H9 (cell line): ENCODE measurements at places on chromosomes 4 and X. TPM values are rescaled to one million over a fixed set of nuclear protein-coding genes. Genes with fewer than 3 reads are reported as not detected.

DNA sequence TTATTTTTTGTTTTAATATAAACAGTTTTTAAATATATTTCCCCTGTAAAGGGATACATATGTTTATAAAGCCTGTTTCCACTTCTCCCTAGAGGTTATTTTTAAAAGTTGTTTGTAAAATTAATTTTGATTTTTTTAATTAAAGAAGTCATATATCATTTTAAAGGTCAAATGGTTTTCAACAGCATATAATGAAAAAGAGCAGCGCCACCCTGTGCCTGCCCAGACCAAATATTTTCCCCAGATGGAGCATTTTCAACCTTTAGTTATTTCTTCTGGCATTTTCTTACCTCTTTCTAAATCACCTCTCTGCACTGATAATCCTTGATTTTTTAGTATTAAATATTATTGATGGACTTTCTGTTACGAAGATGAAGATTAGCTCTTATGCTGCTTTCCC lies 21.0 kb downstream of the MSX1 start:
- DNase-seq: no peak

The S100P gene
- total RNA-seq: not detected in 2 replicates

The MAGEA2 gene
- total RNA-seq: 0.13 and 0.22 TPM in 2 replicates

- no peak for DNase-seq
Observed at GRCh38 chrX:54407266-54407665, 32.9 kb upstream of the TSR2 start.

DNA sequence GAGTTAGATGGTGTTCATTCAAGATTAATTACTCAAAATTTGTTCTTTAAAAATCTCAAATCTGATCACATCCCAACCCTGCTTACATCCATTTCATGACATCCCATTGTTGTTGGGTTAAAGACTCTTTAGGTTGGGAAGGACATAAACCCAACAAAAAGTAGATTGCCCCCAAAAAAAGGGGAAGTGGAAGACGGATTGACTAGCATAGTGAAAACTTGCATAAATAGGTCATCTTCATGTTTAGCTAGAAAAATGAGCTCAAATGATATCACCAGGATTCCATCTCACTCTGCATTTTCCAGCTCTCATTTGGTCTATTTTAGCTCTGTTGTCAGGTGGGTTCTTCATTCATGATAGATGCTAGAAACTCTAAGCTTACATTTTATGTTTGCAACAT lies 18.5 kb upstream of the TET2 start:
- DNase-seq: no peak

DNA sequence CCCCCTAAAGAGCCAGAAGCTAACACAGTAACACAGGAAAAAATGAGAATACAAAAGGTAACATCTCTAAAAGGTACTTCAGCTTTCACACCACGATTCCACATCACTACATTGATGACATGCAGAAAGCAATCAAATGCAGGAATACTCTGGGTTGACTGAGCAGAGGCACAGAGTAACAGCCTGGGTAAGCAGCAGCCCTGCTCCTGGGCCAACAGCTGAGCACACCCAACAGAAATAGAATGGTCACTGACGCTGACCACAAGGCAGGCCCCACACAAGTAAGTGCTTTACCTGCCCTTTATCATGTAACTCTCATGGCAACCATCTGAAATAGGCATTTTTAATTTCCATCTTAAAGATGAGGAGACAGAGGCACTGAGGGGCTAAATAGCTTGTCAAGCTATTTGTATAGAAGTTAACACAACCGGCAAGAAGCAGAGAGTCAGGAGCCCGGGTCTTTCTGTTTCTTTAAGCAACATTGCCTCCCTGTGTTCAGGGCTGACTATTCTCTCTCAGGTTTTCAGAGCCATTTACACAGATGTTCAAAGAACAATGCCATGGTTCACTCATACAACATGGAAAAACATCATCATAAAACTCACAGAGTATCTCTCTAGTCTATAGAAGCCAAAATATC lies 168.9 kb downstream of the ZNF674 start:
- peak; percentile 56 for DNase-seq

The KIF4A gene
- 41.4 and 41.8 TPM in 2 replicates for total RNA-seq

- peak; percentile 39 for DNase-seq
Observed at GRCh38 chr4:11428231-11428898, at the start of gene HS3ST1. TSS of gene HS3ST1 (minus strand) at chr4:11428894. CDS start at chr4:11400005, 28,889 bp downstream.

GRCh38 chr4:111838406-111838930 lies 306.8 kb upstream of the FAM241A start:
- DNase-seq: no peak

DNA sequence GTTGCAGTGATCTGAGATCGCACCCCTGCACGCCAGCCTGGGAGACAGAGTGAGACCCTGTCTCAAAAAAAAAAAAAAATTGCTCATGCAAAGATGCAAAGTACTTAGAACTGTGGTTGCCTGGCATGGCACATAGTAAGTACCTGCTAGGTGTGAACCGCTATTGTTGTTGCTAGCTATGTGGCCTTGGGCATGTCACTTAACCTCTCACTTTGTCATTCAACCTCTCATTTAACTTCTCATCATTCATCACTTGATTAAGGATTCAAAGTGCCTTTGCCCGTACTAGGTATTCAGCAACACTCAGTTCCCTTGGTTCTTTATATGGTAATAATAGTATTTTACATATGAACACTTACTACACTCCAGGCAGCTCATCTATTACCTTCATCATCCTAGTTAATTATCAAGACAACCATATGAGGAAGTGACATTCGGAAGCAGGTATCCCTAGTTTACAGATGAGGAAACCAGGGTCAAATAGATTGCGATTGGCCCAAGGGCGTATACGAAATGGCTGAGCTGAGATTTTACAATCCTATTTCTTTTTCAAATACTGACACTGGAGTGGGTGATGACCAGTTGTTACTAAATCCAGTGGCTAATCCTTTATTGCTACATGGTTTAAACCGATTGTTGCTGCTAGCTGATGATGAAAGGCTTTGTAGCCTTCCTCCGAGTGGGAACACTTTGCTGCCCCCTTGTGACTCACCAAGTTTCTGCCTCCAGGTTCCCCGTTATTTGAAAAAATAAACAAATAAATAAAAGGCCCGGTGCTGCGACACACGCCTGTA lies 28.8 kb upstream of the SOWAHD start:
- peak; percentile 60 for DNase-seq

DNA sequence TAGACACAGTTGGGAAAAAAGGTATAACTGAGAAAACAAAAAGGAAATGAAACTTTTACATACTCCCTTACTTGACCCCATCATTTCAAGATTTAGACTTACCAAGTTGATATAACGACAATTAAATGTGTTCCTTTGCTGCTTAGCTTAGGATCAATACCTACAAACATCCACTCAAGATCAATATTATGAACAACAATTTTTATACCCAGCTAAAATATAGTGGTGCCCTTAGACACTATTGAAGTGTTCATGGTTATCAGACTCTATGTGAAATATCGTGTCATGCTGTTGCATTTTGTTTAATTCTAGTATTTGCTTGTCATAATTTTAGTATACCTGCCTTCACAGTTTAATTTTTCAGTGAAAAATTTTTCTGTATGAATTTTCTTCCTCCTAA lies 4.2 kb downstream of the ARSH start:
- DNase-seq: no peak

DNA sequence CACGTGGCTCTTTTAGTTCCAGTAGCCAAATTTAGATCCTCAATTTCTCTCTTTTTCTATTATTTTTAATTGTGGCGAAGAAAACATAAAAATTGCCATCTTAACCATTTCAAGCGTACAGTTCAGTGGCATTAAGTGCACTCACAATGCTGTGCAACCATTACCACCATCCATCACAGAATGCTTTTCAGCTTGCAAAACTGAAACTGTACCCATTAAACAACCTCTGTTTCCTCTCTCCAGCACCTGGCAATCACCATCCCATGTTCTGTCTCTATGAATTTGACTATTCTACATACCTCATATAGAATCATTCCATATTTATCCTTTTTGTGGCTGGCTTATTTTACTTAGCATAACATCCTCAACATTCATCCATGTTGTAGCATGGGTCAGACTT lies 74.9 kb downstream of the METTL14 start:
- no peak for DNase-seq

GRCh38 chr4:128521648-128522111 lies 234.1 kb upstream of the PGRMC2 start:
- DNase-seq: no peak

DNA sequence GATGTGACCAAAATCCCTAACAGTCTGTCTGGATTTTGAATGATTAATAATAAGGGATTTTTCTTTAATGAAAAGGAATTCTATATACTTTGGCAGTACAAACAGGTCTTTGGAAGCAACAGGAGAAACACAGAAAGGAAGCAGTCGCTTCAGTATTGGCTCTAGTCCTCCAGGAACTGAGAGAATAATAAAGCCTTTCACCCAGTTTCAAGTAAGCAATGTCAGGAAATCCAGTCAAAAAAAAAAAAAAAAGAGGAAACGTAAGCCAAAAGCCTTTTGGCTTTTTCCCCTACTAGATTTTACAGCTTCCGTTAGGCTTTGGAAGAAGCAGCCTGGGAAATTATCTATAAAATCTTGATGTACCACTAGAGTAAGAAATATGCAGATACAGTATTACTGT lies 61.7 kb upstream of the HDAC8 start:
- DNase-seq: no peak

The PPARGC1A gene
- total RNA-seq: 1.2 and 1.7 TPM in 2 replicates

The PGAM4 gene
- total RNA-seq: 0.52 TPM in 1 of 2 replicates, not detected in the other

DNA sequence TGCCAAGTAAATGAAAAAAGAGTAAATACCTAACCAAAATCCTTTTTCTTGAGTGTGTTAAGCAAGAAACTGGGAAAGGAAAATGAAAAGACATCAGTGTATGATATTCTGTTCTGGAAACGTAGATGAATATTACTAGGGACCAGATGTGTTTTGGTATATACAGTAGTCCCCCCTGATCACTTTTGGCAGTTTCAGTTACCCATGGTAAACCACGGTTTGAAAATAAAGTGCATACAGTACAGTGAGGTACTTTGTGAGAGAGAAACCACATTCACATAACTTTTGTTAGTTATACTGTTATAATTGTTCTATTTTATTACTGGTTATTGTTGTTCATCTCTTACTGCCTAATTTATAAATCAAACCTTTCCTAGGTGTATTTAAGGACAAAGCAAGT lies 250.9 kb downstream of the TENM3 start:
- no peak for DNase-seq

GRCh38 chrX:38811515-38812243 lies 10.4 kb downstream of the MID1IP1 start:
- DNase-seq: no peak

The MSMO1 gene
- total RNA-seq: 68.3 and 79.3 TPM in 2 replicates

The SMPX gene
- not detected in 2 replicates for total RNA-seq

DNA sequence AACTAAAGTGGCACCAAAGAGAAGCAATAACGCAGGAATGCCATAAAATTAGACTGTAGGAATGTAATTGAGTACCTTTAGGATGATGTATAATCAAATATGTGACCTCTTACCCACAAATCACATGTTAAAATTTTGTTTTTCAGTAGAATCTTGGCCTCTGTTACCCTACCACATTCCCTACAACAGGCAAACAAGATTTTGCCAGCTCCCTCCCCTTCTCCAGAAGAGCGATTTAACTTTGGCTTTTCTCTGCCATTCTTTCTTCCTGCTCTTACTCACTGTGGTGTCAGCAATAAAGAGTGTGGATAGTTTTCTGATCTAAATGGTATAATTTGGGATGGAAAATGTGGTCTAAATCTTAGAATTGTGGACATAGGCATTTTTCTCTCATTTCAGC lies 57.2 kb downstream of the TRIM2 start:
- DNase-seq: no peak

GRCh38 chr4:1305781-1306455 lies 16.2 kb downstream of the MAEA start:
- no peak for DNase-seq

- no peak for DNase-seq
Observed at GRCh38 chr4:73621357-73621756, 1.1 kb upstream of the RASSF6 start.

DNA sequence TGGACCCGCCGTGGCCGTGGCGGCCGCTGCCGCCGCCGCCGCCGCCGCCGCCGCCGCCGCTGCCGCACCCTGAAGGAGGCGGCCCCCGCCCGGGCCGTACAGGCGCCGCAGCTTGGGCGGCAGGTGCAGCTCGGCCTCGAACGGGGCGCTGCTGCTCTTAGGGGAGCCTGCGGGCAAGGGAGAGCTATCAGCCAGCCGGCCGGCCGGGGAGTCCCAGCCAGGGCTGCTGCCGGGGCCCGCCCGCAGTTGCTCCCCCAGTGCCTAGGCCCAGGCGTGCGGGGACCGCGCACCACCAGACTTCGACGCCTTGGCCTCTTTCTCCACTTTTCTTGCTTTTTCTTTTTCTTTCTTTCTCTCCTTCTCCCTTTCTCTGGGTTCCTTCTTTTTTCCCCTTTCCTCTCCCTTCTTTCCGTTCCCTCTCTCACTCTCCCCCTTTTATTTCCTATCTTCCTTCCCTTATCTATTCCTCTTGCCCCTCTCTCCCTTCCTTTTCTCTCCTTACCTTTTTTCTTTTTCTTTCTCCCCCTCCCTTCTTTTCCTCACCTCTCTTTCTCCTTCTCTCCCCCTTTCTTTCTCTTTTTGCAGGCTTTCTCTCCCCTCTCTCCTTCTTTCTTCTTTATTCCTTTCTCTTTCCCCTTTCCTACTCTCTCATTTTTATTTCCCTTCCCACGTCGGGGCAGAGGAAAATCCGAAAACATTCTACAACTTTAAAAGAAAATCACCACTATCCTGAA lies 2.0 kb downstream of the ARX start:
- no peak for DNase-seq

GRCh38 chr4:148881860-148882643 lies 439.8 kb upstream of the NR3C2 start:
- DNase-seq: peak; percentile 80

The SMIM10L2A gene
- total RNA-seq: 18.1 and 18.3 TPM in 2 replicates

DNA sequence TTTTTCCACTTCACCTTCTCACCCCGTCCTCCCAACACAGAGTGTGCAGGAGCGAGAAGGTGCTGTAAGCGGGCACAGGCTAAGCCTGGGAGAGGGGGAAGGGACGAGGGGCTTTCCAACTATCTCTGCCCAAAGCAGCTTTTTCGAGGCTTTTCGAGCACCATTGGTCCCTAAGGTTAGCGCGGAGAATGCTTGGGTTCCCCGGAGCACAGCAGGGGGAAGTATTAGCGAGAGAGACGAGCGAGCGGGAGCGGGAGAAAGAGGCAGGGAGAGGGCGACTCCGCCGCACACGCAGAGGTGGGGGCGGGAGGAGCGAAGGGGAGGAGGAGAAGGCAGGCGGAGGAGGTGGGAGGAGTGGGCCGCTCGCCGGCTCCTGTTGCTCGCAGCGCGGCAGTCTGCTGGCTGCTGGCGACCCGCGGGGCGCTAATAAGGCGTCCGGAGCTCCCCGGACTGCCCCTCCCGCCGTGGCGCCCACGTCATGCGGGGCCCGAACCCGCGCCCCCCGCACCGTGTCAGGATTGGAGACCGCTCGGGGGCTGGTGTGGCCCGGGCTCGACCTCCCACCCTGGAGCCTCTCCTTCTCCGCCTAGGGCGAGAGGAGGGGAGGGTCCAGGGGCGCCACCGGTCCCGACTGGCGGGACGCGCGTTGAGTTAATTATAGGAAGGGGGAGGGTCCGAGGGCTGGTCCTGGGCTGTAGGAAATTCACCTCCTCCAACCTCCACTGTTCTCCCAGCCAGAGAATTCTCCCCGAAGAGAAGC lies at the start of gene ADAMTS3:
ADAMTS3 (minus strand) TSS at position 263 of the 760 bp plus-strand sequence. CDS start 459 bp downstream, outside the sequence.
- DNase-seq: peak; percentile 90

GRCh38 chr4:55078987-55079386 lies 46.4 kb downstream of the KDR start:
- no peak for DNase-seq
